ENCODE measurements at places on chromosomes 11 and 22.
A peak's percentile ranks its signal among the peaks of the same experiment; 100 is the strongest.

DNA sequence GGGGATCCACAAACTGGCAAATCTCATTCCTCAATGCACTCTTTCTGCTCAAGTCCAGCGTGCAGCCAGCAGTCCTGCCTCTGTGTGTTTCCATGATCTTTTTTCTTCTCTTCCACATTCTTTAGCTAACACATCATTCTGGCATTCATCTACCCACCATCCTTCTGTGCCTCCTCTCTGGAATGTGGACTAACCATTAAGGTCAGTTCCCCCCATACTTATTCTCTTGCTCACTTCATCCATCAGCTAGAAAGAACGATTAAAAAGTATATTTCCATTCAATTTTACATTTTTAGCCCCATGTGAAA lies 7.8 kb downstream of the KIRREL3 start:
- DNase-seq, result no peak

- no peak for DNase-seq
Measured at GRCh38 chr11:133531971-133532651, at the start of gene OPCML. OPCML (minus strand) TSS chr11:133532501.

DNA sequence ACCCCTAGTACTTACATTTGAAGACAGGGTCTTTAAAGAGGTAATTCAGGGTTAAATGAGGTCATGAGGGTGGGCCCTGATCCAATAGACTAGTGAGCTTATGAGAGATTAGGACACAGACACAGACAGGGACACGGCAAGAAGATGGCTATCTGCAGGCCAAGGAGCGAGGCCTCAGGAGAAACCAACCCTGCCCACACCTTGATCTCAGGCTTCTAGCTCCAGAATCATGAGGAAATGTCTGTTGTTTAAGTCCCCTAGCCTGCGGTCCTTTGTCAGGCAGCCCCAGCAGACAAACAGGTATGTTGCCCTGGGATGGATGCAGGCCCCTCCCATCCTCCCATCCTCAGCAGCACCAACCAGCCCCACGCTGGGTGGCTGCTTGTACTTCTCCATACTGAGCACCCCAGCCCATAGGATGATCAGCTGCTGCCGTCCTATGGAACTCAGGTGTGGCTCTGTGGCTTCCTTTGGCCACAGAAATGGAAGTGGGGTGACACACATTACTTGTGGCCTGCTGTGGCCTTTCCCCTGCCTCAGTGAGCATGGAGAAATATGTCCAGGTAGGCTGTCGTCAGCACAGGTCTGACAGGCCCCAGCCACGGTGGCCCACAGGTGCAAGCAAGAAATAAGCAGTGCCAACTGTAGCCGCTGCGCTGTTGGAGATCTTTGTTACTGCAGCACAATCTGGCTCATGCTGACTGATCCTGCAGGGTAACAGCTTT lies 7.9 kb downstream of the GNB1L start:
- no peak for DNase-seq

- DNase-seq, result no peak
Measured at GRCh38 chr22:44807915-44808690, 55.7 kb downstream of the ARHGAP8 start.

GRCh38 chr11:103789952-103790351 lies 246.5 kb upstream of the DDI1 start:
- DNase-seq, result no peak

- DNase-seq, result no peak
Measured at GRCh38 chr11:3623121-3623520, 18.7 kb downstream of the ART5 start.

DNA sequence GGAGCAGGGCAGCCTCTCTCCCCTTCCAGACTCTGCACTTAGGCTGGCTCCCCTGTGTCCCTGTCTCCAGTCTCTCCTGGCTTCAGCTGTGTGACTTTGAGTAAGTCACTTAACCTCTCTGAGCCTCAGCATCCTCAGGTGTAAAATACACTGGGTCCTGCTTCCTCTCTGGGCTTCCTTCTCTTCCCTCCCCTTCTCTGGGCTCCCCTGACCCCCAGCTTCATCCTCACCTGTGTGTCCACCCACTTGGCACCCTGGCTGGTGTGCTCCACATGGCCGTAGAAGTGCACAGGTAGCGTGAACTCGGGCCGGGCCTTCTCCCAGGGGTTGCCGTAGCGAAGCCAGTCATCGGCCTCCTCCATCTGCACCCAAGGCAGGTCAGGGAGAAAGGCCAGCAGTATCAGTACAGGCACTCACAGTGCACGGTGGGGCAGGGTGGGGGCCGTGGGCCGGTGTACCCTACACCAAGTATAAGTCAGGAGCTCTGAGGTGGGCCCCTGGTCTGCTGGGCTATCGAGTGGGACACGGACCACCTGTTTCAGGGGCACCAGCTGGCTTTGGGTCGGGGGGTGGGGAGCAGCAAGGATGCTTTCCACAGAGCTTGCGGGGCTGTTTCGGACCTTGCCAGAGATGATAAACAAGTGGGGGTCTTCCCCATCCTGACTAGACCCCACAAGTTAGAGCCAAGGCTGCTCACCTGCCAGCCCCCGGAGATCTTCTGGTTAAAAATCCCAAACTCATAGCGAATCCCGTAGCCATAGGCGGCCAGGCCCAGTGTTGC lies 2.0 kb downstream of the PYGM start:
- DNase-seq, result no peak

- peak; percentile 39 for DNase-seq
Measured at GRCh38 chr11:13384908-13385640, 77.9 kb downstream of the BTBD10 start.

DNA sequence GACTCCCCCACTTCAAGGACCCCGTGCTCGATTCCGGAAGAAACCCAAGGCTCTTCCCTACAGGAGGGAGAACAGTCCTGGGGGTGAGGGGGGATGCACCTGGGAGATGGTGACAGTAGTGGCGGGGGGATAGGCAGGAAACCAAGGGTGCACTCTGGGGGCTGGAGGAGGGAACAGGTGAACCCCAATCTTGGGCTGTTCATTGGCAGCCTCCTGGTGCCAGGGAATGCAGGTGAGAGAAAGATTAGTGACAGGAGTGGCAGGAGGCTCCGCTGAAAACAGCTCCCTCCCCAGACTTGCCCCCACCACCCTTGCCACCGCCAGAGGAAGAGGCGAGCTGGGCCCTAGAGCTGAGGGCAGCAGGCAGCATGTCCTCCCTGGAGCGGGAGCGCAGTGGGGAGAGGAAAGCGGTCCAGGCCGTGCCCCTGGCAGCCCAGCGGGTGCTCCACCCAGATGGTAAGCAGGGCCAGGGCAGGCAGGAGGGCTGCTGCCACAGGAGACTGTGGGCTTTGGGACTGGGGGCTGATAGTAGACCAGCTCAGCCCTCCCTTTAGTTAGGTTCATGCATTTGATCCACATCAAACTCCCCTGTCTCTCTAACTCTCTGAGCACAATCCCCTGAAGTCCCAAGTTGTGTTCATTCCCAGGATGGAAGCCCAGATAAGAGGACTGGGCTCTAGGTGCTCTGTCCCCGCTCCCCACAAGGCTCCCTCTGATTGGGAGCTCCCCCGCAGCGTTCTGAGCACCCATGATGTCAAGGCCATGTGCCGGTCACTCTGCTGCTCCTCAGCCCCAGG lies 14.5 kb downstream of the ROBO3 start:
- DNase-seq, result no peak

- DNase-seq, result no peak
Measured at GRCh38 chr22:38126928-38127668, 16.6 kb upstream of the BAIAP2L2 start.

DNA sequence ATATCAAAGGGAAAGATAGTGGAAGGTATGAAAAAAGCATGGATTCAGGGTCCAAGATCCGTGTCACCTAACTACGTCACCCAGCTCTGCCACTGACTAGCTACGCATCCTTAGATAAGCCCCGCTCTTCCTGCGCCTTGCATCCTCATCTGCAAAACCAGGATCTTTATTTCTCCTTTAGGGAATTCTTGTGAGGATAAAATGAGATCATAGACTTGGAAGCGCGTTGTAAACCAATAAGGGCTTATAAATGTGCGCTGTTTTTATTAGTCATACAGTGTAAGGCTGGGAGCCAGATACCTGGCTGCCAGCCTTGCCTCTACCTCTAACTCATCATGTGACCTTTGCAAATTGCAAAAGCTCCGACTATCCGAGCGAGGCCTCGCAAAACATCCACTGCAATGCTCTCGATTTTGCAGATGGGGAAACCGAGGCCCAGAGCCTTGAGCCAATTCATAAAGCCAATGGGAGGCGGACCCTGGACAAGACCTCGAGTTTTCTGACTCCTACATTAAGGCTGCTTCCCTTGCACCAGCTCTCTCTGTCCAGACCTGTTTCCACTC lies 753 bp downstream of the PRPF19 start:
- peak; percentile 19 for DNase-seq

- DNase-seq, result peak; percentile 45
Measured at GRCh38 chr11:6646918-6647679, 8.5 kb downstream of the DCHS1 start.

- DNase-seq, result peak; percentile 33
Measured at GRCh38 chr22:36887162-36887561, 26.3 kb upstream of the CSF2RB start.

DNA sequence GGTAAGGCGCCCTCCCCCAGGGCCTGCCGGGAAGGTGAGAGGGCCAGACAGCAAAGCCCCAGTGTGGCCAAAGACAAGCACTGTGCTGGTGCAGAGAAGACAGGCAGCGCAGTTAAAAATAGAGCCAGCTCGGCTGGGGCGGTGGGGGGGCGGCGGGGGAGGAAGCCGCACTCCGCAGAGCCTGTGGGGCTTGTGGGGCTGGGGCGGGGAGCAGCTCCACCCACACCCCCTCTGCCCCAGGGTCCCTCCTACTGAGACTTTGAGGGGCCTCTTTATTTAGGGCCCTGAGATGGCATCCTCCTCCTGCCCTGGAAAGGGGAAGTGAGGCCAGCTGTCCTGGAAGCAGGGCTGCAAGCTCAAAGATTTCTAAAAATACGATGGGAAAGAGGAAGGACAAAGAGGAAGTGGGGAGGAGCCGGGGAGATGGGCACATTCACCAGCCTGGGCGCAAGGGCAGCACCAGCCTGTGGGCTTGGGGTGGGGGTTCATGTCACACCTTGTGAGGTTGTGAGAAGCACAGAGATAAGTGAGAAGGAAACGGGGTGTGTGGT lies 2.6 kb downstream of the CYTH4 start:
- DNase-seq, result peak; percentile 67

DNA sequence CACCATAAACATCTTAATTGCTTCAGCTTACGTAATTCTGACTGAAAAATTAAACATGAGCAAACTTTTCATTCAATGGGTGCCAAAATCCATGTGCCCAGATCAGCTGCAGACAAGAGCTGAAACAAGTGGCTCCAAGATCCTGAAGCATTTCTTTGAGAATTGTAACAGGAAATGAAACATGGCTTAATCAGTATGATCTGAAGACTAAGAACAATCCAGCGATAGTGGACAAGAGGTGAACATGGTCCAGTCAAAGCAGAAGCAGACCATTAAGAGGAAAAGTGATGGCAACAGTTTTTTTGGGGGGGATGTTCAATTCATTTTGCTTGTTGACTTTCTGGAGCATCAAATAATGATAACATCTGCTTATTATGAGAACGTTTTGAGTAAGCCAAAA lies 1964.5 kb upstream of the RAG2 start:
- DNase-seq, result no peak

DNA sequence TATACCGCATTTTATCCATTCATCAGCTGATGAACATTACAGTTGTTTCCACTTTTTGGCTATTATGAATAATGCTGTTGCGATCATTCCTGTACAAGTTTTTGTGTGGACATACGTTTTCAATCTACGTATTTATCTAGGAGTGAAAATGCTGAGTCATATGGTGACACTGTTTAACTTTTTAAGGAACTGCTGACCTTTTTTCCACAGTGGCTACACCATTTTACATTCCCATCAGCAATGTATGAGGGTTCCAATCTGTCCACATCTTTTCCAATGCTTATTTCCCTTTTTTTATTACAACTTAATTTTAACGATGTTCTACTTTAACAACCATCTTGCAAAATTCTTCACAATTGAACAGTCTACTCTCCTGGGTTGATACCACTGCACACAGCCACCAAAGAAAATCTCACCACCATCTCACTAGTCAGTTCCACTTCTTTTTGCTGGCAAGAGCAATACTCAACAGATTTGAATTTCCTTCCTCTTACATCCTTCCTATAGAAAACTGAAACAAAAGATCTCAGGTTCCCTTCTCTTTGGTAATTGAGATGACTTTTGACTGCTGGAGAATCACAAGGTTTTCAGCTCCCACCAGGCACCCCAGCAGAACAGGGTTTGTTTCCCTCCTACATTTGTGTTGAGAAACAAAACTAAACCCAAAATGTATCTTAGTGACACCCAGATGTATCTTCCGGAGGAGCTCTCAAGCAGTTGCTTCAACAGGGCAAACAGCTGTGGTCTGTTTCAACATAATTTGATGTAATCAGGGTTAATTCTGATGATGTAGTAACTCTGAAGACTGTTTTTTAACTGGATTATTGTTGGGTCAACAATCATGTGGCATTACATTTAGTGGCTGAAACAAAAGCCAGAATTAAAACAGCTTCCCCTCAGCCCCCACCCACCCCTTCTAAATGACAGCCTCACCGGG lies 7.0 kb upstream of the GAB2 start:
- DNase-seq, result peak; percentile 7

- peak; percentile 23 for DNase-seq
Measured at GRCh38 chr22:40818192-40818746, 877 bp downstream of the SLC25A17 start.

All from CD4-positive, alpha-beta T cell treated with Interleukin-10 for 1 hour (primary cell).